ENCODE measurements at places on chromosomes 16 and 17.

GRCh38 chr16:66693149-66693548 is 3.4 kb downstream of the CMTM4 start:
- no peak for DNase-seq

DNA sequence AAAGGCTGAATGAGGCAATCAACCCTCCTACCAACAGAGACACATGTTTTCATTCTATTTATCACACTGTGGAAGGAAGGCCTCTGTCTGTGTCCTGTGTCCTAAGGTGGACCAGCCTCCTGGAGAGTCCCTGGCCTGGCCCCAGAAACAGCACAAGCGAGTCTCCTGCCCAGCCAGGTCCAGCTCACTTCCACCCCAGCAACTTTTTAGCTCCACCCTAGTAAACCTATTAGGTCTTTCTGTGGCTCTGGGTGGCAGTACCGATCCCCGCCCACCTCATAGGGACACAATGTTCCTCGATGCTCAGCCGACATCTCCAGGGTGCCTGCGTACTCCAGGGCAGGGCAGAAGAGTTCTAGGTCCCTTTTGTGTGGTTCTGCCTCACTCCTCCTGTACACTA is 10.7 kb downstream of the DRC3 start:
- no peak for DNase-seq

- DNase-seq, result no peak
Observed at GRCh38 chr17:32658470-32659418, 172.0 kb downstream of the CDK5R1 start.

GRCh38 chr16:57763285-57764005 is 27.9 kb downstream of the KATNB1 start:
- no peak for DNase-seq

DNA sequence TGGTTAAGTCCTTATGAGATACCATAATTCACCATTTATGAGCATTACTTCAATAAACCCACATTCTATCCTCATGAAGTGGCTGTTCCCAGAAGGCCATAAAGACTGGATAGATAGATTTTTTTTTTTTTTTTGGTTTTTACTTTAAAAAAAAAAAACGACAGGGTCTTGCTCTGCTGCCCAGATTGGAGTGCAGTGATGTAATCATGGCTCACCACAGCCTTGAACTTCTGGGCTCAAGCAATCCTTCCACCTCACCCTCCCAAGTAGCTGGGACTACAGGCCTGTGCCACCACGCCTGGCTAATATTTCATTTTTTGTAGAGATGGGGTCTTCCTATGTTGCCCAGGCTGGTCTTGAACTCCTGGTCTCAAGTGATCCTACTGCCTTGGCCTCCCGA is 102.3 kb downstream of the XYLT1 start:
- peak; percentile 24 for DNase-seq

DNA sequence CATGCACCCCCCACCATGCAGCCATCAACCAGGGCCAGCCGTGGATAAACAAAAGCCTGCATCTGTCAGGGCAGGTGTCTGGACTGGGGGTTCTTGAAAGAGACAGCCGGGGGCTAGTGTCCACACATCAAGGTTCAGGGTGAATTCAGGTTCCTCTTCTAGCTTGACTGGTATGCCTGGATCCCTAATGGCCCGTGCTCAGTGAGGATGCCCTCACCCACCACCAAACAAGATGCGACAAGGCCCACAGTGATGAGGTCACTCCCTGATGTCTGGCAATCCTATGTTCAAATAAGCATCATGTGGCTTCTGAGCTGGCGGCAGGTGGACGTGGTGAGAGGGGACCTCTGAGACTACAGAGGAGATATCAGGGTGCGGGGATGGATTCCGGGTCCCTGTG is 64.6 kb downstream of the GOSR1 start:
- no peak for DNase-seq

DNA sequence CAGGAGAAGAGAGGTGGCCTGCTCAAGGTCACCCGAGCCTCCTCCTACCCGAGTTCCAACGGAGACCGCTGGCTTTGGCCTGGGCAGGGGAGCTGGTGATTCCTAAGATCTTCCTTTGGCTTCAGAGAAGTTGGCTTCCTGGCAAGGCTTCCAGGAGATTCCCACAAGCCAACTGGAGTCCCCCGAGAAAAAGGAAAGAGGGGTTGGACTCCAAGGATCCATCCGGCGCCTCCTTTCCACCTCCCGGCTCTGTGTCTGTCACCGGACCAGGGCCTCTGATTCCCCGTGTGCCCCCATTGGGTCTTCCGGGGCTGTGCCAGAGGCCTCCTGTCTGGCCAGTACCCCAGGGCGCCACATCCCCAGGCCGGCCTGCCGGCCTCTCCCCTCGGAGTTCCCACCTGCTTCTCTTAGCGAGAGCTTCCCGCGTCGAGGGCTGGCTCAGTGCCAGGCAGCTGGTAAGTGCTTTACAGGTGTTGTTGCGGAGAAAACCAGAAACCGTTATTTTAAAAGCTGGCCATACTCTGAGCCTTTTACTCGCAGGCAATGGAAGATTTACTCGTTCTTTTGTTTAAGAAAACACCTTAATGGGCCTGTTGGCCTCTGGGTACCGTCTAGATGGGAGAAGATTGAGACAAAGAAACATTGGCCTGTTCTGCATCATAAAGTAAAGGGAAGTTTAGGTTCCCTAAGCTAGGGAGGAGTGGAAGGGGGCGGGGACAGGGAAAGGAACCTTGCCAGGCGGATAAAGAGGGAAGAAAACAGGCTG is 258.4 kb upstream of the SDK2 start:
- no peak for DNase-seq

DNA sequence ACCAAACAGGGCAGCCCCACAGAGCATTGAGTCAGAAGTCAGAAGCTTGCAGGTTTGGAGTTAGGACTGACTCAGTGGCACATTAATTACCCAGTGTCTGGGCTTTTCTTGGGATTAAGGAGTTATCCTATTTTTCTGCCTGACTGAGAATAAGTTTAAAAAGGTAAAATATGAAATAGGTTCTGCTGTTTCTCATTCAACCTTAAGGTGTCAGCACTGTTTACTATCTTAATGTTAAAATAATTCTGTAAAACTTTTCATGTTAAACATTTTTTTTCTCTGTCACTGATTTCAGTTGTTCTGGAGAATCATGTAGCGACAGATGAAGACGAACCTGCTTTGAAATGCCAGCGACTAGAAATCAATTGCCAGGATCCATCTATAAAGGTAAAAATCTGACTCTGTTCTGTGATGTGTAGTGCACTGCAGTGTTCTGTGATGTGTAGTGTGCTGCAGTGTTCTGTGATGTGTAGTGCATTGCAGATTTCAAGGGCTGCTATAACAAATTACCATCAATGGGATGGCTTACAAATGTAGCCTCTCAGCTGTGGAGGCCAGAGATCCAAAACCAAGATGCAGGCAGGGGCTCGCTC is 128.0 kb downstream of the LAT start:
- DNase-seq, result no peak

DNA sequence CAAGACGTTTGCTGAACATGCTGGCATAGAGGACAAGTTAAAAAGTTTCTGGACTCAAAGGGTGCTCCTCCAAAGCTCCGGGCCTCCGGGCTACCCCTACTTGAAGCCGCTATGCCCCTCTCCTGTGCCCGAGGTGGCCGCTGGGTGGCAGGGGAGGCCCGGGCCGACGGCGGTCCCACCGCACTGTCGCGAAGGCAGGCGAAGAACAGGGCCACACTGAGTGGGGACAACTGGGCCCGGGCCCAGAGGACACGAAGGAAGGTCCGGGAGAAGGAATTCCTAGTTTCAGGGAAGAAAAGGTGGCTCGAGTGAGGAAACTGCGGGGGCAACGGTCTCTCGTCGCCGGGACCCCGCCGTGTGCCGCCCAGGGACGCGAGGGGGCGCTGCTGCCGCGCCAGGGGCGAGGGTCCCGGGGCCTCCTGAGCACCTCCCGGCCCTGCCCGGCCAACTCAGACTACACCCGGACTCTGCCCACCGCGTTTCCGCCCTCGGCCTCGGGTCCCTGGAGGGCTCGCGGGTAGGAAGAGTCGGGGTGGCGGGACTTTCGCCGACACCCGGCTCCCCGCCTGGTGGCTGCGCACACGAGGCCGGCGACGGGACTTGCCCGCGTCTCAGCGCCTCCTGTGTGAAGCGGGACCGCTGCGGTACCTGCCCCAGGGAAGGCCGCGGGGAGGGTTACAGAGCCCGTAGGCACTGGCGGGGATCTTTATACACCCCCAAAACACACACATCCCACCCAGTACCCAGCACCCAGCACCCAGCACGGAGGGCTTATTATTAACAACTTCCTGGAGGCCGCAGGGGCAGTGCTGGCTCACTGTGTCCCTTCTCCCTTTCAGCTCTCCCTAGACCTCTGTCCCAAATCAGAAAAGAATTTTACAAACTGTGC is 772 bp upstream of the CHCT1 start:
- peak; percentile 68 for DNase-seq

GRCh38 chr17:50556803-50557202 is 3.7 kb upstream of the CACNA1G start:
- DNase-seq, result no peak

- DNase-seq, result no peak
Observed at GRCh38 chr17:14135906-14136590, 66.7 kb downstream of the COX10 start.

GRCh38 chr16:68229431-68230175 is 6.3 kb downstream of the ESRP2 start:
- peak; percentile 57 for DNase-seq

- no peak for DNase-seq
Observed at GRCh38 chr16:66127459-66128370, 238.8 kb upstream of the CDH5 start.

DNA sequence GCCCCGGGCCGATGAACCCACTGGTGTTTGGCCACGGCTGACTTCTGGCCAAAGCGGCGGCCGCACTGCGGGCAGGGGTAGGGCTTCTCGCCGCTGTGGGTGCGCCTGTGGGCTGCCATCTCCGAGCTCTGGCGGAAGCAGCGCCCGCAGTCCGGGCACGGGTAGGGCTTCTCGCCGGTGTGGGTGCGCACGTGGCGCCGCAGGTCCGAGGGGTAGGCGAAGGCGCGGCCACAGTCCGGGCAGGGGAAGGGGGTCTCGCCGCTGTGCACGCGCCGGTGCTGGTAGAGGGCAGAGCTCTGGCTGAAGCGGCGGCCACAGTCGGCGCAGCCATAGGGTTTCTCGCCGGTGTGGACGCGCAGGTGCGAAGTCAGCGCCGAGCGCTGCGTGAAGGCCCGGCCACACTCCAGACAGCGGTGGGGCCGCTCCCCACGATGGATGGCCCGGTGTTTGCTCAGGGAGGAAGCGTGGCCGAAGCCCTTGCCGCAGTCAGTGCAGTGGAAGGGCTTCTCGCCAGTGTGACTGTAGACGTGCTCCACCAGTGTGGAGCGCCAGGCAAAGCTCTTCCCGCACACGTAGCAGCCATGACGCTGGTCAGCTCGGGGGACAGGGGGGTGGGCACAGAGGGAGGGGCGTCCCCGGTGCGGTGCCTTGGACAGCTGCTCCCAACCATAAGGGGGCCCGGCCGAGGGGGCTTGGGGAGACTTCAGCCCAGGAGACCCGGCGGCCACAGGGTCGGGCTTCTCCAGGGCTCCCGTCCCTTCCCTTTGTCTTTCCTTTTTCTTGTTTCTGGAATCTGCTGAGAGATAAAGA is 2.7 kb downstream of the ZNF764 start:
- DNase-seq, result no peak

DNA sequence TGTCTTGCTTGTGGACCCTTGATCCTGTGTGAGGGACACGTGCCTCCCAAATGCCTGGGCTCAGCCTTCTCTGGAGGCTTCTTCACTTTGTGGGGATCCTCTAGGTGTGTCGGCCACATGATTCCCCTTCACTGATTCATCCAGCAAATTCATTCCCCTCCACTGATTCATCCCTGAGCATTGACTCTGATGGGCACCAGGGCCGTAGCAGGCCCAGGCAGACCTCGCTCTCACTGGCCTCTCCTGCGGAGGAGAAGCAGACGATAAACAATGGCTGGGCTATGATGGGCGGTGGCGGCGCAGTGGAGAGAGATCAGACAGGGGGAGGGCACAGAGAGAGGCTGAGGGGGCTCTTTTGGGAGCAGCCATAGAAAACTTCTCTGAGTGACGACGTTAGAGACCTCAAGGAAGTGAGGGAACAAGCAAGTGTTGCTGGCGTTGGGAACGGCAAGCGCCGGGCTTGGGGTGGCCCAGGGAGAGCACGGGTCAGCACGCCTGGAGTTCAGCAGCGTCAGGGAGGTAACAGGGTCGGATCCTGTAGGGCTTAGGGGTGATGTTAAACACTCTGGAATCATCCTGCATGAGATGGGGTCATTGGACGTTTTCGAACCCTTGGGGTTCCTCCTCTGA is 17.5 kb upstream of the RPTOR start:
- DNase-seq, result no peak
